ENCODE measurements at places on chromosomes 5 and 9.
A peak's percentile ranks its signal among the peaks of the same experiment; 100 is the strongest.

GRCh38 chr5:165627548-165628170, 2122.2 kb downstream of the MAT2B start:
- no peak for DNase-seq

DNA sequence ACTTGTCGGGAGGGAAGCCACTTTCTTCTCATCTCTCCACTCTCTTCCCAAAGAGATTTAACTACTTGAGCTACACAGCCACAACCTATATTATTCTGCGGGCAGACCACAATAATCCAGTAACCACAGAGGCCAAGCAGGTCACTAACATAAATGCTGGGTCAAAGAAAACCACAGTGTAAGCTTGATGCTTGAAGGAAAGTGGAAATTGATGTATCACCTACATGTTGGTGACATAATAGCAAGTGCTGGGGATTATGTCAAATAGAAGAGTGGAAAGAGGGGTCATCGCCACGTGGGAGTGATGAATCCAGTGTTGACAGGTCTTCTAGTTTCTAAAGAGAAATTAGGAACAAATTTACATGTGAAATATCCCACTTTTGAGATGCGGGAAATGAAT, 40.9 kb downstream of the RFK start:
- DNase-seq: no peak

DNA sequence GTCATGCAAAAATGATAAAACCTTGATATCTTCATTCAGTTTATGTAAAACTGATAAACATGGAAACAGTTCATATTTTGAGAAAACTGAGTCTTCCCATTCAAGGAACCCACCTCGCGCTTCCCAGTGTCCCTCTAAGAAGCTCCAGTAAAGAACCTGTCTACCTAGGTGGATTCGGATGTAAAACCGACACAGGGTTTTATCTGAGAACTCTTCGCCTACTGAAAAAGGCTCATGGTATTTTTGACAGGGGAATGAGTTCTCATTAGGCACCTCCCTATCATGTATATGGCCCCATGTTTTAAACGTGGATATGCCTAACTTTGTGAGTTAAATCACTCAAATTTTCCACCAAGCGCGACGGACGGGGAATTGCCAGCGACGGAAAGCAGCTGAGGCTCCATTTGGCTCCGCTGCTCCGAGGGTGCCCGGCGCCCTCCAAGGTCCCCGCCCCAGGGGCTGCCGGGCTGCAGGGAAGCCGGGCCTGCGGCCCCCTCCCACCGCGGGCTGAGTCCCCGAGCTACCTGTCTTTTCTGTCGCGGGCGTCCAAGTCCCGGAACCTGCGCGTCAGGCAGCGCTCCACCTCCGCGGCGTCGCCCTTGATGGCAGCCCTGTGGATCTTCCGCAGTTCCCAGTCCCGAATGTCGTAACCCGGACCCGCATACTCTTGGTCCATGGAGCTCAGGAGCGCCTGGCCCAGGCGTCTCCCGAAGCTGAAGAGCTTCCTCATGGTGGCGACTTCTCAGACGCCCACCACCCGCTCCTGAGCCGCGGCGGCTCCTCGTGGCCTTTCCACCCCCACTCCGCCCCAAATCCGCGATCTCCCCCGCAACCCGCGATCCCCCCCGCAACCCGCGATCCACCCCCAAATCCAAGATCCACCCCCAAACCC, 594 bp downstream of the ANKRD18A start:
- DNase-seq: peak; percentile 38

DNA sequence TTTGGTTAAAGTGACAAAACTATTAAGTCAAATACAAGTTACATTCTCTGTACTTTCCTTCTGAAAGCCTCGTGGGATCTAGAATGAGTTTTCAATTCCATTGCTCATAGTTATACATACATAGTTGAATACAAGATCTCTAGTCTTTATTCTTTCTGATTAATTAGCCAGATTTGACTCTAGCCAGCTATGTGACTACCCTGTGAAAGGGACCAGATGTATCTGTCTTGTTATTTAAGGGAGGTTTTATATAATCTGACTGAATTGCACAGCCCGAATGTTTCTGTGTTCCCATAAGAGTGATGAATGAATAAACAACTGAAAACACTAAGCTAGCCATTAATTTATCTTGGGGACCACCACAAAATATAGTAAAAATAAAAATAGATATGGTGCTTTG, 166.7 kb downstream of the TMEM167A start:
- no peak for DNase-seq

- DNase-seq: no peak
Measured at GRCh38 chr9:14346231-14346791, 32.4 kb upstream of the NFIB start.

- DNase-seq: no peak
Measured at GRCh38 chr5:132209131-132209530, 18.5 kb downstream of the P4HA2 start.

- DNase-seq: no peak
Measured at GRCh38 chr5:88964831-88965230, 81.8 kb upstream of the MEF2C start.

DNA sequence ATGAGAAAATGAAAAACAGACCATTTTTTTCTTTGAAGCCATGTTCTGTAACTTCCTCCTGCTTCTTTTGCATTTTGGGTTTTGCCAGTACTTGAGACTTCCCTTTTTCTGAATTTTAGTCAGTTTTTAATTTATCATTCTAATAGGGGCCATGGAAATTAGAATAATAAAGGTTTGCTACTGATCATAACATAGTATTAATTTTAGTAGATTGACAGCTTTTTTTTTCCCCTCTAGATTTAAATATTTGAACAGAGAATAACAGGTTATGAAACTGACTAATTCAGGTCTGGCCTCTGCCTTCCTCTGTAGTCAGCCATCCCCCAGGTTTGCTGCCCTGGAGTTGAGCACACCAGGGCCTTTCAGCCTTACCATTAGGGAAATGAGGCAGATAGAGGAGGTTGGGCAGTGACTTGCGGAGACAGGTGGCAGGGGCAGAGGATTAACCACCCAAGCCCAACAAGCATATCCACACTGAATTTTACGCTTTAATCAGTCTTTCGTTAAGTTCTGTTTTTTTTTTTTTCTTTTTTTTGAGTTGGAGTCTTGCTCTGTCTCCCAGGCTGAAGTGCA, 80.1 kb upstream of the TNFAIP8 start:
- no peak for DNase-seq

GRCh38 chr9:124384846-124385245, 30.4 kb downstream of the PSMB7 start:
- no peak for DNase-seq

GRCh38 chr9:123423311-123423640, 67.3 kb downstream of the CRB2 start:
- DNase-seq: no peak

DNA sequence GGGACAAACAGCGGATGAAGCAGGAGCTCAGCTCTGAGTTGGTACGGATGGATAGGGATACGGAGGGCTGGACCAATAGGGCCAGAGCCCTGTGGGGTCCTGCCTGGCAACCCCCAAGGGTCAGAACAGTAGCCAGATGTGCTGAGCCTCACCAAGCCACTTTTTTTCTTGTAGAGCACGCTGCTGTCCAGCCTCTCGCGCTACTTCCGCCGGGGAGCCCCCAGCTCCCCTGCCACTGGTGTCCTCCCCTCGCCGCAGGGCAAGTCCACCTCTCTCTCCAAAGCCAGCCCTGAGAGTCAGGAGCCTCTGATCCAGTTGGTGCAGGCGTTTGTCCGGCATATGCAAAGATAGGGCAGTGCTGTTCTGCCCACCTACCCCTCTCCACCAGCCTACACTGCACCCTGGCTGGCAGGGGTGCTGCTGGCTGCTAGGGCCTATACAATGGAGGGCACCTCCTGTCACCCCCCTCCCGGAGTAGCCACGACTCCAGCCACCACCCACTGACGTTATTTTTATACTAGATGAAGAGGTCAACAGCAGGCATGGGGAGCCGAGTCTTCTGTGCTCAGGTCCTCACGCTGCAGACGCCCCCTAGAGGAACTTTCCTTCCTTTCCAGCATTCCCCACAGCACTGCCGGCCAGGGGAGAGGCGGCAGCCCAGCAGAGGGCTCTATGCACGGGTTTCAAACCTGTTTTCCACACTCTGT, 21.6 kb downstream of the SH3GLB2 start:
- peak; percentile 51 for DNase-seq

- DNase-seq: no peak
Measured at GRCh38 chr5:156186760-156187159, 140.2 kb upstream of the SGCD start.

DNA sequence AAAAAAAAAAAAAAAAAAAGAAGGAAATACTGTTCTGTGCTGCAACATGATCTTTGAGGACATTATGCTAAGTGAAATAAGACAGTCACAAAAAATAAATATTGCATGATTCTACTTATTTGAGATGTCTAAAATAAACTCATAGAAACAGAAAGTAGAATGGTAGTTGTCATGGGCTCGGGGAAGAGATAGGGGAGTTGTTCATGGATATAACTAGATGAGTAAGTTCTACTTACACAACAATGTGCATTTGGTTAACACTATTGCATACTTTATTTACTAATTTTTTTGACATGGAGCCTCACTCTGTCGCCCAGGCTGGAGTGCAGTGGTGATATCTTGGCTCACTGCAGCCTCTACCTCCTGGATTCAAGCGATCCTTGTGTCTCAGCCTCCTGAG, 15.2 kb downstream of the MAML1 start:
- DNase-seq: no peak

GRCh38 chr5:81606150-81606549, 144.7 kb downstream of the SSBP2 start:
- DNase-seq: no peak

All from activated T-cell treated with anti-CD3 and anti-CD28 coated beads, Interleukin-2, amount 50 U/mL, for 1 hour (primary cell).